ENCODE measurements at places on chromosomes 11 and 22.

DNA sequence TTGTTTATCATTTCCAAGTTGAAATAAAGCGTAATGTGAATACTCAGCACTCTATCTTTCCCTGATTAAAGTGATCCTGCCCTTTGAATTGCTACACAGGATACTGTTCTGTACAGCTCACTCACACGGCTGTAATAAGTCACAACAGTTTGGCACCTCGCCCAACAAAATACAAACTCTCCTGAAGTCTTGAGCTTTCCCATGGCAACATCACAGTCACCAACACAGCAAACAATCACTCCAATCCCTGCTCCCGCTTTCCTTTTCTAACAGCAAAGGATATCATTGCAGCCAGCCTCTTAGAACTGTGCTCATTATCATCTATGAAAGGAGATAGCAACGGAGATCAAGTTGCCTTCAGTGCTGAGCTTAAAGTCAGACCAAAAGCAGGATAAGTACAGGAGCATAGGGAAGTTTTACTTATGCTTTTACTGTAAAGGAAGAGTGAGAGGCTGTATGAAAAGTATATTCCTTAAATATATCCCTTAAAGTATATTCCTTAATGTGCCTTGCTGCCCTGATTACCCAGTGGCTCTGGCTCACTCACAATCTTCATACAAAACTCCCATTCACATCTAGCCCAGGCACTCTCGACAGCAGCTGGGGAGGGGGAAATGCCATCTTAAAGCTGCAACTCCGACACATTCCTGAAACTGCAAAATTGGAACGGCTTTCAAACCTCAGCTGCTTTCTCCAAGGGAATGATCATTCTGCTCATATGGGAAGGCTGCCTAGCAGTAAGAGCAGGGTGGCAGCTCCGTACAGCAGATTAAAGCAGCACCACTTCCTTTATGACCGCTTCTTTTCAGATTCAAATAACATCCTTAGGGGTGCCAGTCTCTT lies 35.8 kb downstream of the MAML2 start:
- no peak for DNase-seq

- no peak for DNase-seq
Observed at GRCh38 chr11:18050848-18051247, 4.8 kb upstream of the TPH1 start.

- no peak for DNase-seq
Observed at GRCh38 chr11:60183591-60184205, 815 bp upstream of the MS4A6A start.

- DNase-seq = no peak
Observed at GRCh38 chr11:121894581-121894980, 221.4 kb downstream of the BLID start.

- no peak for DNase-seq
Observed at GRCh38 chr11:31780480-31780971, 30.6 kb downstream of the PAX6 start.

DNA sequence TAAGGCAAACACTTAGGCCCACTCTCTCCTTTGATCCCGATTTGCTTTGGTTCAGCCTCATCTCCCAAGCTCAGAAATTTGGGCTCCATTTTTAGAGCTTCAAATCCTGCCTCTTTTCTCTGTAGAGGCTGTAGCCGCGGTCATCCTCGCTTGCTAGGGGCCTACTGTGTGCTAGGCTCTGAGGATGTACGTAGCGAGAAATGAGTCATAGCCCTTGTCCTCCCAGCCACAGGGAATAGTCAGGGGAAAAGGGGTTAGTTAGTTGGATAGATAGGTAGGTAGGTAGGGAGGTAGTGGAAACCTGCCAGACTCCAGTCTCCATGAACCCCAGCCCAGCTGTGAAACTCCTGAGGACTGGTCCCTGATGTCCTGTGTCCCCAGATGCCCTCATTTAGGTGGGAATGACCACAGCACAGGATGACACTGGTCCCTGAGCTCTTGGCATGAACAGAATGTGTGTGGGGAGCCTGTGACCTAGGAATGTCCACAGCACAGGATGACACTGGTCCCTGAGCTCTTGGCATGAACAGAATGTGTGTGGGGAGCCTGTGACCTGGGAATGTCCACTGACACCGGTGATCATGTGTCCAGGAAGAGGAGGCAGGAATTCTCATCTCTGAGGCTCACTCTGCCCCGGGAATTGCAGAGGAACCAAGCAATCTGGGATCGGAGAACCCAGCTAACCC lies 21.4 kb upstream of the HMOX1 start:
- no peak for DNase-seq

All from stimulated activated CD4-positive, alpha-beta T cell treated with anti-CD3 and anti-CD28 coated beads, Interleukin-1b, Interleukin-23, amount 100 ng/mL, for 48 hours (primary cell).